ENCODE measurements at places on chromosomes 6 and 20.
A peak's percentile ranks its signal among the peaks of the same experiment; 100 is the strongest.

DNA sequence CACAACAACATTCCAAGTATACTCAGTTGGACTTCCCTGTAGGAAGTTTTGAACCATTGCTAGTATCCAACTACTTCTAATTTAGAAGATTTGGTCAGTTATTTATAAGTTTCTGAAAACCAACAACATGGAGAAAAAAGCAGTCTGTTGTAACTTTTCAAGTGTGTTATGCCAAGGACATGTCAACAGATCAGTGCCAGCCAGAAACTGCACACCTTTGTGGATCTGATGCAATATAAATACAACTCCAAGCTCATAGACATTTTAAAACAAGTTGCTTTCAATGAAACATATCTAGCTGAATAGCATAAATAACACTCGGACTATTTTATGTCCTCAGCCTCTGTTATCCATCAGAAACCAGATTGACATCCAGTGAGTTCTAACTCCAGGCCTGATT lies 58.3 kb upstream of the CARMIL1 start:
- no peak for DNase-seq

DNA sequence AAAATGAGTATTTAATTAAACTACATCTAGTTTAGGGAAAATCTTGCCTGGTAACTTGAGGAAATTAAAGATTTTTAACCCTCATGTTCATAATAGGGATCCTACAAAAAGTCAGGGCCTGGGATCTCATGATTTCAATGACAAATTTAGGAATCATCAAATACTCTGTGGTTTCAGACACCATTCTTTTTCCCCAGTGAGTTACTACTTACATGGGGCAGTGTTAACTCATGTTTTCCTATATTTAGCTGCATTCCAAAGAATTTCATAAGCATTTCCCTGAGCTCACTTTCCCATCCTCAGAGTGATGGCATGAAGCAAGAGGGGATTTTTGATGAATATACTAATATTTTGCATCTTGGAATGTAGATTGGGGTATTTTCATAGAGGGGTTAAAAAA lies 321.7 kb downstream of the CENPW start:
- peak; percentile 85 for DNase-seq

GRCh38 chr6:99818161-99818560 lies 175.9 kb downstream of the MCHR2 start:
- DNase-seq, result no peak

DNA sequence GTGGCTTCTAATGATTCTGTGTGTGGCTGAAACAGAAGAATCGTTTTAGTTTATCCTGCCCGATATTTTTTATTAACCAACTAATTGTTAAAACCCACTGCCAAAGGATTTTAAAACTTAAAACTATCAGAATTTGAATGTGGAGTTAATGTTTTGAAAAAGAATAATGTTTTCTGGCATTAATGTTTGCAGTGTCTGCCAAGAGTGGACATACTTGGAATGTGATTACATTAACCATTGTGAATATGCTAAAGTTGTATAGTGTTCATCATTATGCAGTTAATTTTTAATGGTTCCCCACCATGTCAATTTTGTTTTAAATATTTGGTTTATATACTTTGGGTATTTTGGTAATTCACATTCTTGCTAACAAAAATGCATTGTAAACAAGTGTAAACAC lies 24.4 kb downstream of the DCBLD1 start:
- no peak for DNase-seq

DNA sequence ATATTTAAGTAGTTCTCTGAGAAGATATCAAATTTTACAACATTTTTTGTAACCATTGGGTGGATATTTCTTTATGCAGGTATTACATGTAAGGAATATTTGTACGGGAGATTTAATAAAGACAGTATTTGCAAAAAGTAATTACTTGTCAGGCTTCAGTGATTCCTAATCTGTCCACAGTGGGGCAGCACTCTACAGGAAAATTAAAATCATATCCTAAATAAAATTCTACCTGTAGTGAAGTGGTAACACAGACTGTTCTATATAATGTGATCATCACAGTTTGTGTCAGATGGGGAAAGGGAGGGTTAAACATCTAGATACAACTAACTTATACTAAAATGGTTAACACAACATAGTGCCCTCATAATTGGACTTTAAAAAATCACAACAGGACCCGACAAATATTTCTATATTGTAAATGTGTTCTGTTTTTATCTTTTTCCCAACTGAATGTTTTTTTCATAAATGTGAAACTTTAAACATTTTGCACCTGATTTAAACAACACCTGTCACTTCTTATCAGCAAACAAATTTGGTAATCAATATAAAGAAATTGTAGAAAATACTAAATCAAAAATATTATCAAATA lies 145.6 kb upstream of the MANEA start:
- DNase-seq, result peak; percentile 2

GRCh38 chr6:158027590-158028285 lies 46.1 kb downstream of the SYNJ2 start:
- DNase-seq, result no peak

DNA sequence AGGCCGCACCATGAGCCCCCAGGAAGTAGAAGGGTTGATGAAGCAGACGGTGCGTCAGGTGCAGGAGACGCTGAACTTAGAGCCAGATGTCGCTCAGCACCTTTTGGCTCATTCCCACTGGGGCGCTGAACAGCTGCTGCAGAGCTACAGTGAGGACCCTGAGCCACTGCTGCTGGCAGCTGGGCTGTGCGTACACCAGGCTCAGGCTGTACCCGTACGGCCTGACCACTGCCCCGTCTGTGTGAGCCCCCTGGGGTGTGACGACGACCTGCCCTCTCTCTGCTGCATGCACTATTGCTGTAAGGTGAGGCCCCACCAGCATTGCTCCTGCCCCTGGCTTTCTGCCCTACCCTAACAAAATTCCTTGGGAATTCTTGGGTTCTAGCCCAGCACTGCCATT lies 13.1 kb downstream of the DNPH1 start:
- no peak for DNase-seq

DNA sequence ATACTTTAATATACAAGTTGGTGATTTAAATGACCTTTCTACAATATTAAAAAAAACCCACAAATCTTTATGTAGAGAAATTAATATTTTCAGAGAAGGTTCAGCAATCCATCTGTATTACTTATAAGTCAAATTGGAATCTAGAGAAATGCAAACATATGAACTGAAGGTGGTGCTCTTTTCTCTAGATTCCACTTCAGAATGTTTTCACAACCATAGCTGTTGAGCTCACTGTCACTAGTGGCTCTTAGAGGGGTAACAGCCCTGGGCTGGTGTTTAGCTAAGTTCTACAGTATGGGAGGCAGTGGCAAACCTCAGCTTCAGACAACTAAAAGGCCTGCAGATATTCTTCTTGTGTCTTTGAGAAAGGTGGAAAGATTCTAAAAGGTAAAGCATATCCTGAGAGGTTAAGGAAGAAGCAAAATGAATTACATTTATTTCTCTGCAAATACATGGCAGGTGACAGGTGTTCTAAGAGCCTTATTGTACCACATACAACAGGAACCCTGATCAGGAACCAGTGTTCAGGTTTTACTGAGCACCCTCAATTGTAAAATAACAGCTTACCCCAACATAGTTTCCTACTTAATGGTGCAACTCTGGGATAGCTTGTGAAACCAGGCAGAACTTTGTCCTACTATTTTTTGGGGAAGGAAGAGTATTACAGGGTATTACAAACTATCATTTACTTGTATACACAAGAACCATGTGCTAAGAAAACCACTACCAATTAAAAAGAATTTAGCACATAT lies 56.6 kb upstream of the SAMHD1 start:
- DNase-seq, result peak; percentile 25

DNA sequence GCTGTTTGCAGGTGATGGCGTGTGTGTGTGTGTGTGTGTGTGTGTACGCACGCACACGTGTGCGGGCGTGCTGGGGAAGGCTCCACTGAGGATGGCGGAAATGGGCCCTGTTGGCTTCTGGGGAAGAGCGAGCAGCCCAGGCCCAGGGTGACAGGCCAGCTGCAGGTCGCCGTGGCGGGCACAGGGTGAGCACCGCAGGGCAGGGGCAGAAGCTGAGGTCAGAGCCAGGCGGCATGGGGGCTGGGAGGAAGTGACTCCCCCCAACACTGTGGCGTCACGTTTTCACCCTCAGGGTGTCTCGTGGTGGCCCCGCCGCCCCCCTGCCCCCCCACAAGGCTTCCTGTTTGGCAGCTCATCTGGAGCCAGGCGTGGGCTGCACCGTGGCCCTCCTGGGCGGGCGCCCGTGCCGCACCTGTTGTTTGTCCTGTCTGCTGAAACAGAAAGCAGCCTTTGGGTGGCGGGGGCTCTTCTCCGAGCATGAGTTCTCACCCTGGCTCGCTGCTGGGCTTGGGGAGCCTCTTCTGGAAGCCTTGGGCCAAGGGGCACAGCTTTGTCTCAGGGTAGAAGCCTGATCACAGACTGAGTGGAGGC lies 7.1 kb downstream of the RBM38 start:
- DNase-seq, result no peak

GRCh38 chr6:4891141-4891540 lies 112.7 kb downstream of the RPP40 start:
- DNase-seq, result no peak

DNA sequence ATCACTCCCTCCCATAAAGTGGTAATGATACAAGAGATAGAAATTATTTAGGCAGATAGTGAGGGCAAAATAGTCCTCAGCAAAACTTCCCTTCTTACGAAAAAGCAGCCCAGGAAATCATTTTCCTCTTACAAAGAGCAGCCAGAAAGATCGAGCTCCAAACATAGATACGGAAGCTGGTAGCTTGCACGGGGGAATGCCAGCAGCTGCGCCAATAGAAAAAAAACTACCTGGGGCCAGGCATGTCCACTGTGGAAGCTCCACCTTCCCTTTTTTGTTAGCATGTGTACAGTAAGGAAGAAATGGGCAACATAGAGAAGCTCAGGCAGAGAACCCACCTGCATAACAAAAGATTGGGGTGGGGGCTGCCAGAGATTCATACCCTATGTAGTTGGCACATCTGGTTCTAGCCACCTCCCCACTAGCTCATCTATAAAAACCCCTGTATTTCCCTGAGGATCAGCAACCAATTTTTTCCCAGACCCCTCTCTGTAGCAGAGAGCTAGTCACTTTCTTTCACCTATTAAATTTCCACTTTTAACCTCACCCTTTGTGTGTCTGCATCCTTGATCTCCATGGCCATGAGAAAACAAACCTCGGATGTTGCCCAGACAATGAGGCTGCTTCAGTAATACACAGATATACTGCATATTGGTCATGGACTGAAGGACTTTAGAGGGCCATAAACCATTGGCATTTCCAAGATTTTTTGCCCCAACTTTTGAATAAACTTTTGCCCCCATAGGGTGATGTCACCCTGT lies 52.1 kb downstream of the SOD2 start:
- no peak for DNase-seq

DNA sequence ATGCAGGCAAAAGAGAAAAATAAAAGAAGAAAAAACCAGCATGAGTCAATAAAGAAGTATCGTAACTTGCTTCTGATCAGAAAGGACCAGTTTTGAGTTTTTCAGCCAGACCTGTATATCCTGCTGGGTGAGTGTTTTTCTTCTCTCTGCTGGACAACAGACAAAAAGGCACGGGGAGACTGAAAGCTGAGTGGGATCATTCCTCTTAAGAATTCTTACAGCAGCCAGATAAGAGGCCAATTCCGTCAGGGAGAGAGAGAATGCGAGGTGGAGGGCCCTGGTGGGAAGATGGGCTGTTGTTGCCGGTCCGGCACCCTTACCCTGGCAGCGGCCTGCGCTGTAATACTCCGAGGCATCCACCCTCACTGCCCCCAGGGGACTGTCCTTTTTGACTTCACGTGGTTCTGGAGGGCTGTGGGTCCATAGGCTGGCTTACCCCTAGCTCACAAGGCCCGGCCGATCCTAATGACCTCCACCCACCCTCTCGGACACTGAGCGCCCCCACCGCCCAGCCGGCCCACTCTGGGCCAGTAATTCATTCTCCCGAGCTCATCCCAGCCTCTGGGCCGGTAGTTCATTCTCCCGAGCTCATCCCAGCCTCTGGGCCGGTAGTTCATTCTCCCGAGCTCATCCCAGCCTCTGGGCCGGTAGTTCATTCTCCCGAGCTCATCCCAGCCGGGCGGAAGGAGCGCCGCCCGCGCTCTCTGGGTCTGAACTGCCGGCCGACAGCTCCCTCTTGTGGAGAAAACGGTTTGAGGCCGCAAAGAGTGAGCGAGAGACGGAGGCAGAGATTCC lies 118.3 kb upstream of the SIRPA start:
- DNase-seq, result peak; percentile 83

DNA sequence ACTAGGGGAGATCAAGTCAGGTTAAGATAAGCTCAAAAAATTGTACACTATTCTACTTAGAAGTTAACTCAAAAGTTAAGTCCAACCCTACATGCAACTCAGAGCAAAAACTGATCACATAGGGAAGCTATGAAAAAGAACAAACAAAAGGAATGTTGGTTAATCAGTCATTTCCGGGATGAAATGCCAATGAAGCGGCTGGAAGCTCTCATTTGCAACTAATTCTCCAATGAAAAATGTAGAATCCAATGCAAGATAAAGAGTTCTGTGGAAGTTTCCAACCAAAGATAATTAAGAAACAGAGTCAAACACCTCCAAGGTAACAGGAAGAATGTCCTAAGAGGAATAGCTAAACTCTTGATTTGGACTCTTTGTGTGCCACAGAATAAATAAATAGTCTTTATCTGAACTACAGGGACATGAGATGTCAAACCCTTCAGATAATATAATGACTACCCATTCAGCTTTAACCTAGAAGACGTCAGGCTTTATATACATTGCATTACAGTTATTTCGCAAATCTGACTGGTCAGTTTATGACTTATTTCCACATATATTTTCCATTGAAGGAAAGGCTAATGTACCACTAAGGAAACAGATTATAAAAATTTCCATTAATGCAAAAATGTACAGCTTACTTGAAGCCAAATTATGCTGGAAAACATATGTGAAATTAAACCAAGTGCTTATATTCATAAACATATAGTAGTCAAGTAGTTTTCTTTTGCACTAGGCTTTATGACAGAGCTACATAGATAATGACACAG lies 48.0 kb upstream of the DST start:
- peak; percentile 60 for DNase-seq

DNA sequence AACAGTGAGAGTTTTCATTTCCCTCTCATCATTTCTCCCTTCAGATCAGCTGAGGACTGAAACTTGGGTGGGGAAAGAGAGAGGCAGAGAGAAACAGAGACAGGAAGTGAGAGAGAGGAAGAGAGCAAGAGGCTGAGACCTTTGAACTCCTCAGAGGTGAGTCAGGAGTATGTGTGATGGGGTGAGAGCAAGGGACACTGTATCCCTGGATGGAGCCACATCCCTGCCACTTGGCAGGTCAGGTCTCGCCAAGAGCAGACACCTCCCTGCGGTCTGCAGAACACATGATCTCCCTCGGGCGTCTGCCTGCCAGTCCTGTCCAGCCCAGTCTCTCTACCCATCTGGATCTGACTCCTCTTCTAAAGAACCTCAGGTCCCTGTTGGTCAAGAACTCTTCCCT lies 62.7 kb upstream of the SYNDIG1 start:
- no peak for DNase-seq

- DNase-seq, result no peak
Observed at GRCh38 chr20:13718171-13718570, 66.5 kb downstream of the ESF1 start.
